ENCODE measurements at places on chromosomes 7 and 10.

DNA sequence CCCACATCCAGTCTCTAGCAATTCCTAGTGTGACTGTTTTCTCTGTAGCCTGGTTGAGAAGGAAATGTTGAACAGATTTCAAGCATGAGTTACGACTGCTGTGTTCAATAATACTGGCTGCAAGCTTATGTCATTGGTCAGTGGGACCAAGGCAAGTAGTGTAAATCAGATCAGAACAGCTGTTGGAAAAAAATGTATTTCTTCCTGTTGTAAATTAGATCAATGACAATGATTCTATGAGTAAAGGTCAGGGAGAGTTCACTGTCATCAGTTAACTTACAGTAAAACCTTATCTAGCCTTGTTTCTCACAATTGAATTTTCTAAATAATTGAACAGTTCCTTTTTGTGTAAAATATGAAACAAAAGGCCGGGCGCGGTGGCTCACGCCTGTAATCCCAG is 6.7 kb downstream of the OTUD1 start:
- no peak for DNase-seq

DNA sequence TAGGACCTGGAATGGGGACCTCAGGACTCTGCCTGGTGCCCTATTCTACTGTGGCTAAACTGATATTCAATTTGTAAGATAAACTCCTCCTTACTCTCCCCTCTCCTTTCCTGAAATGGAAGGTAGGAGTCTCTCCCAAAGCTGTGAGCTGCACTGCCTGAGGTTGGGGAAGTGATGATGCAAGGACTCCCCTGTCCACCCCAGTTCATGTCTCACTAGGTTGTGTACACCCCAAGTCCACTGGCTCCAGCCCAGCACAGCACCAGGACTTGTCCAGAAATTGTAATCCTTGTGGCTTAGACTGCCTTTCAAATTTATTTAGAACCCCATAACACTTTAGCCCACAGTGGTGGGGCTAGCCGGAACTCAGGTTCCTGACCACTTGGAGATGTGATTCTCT is 247.2 kb upstream of the CTBP2 start:
- DNase-seq, result no peak

GRCh38 chr7:90595801-90596670 is at the start of gene CDK14:
Gene CDK14, plus strand, starts transcription at chr7:90596321. Its CDS starts 307 bp downstream, at chr7:90596628.
- DNase-seq, result peak; percentile 88

GRCh38 chr7:44075296-44076075 is 6.8 kb downstream of the POLM start:
- DNase-seq, result no peak

GRCh38 chr7:83599131-83599530 is 49.8 kb downstream of the SEMA3E start:
- DNase-seq, result no peak
